ENCODE measurements at places on chromosomes 6 and 20. TPM values are rescaled to one million over a fixed set of nuclear protein-coding genes. Genes with fewer than 3 reads are reported as not detected.

DNA sequence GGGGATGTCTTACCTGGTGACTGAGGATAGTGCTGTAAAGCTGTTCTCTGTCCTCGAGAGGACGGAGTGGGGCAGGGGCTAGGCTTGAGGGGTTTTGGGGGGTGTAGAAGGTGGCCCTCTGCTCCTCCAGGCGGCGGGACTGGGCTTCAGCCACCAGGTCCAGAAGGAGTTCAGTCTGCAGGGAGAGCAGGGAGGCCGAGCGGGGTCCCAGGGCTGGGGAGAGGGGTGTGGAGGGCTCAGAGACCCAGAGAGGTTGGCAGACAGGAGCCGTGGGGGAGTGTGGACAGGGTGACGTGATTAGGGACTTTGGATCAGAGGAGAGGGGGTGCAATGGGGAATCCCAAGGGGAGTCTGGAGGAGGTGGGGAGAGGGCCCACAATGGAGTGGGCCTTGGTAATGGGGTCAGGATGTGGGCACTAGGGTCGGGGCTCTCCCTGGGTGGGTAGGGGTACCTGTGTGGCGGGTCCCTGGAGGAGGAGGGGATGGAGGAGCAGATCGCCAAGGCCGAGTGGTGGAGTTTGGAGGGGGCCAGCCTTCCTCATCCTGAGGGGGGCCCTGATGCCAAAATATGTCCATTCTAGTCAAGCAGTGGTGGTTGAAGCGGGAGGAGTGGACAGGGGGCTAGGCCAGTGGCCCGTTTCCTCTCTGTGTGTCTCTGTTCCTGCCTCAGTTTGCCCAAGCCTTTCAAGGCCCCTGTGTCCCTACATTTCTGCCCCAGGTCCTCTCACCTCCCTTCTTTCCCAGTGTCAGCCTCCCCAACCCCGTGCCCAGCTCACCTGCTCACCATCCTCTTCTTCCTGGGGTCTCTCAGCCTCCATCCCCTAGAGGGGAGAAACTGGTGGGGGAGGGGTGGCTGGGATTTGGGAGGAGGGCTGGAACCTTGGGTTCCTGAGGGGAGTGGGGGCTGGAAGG is 491 bp downstream of the GPSM3 start:
- DNase-seq = no peak

GRCh38 chr20:46232539-46232938 is 75.8 kb downstream of the CDH22 start:
- no peak for DNase-seq

HS3ST5 gene
- not detected for polyA plus RNA-seq

HCRTR2 gene
- polyA plus RNA-seq = not detected

DNA sequence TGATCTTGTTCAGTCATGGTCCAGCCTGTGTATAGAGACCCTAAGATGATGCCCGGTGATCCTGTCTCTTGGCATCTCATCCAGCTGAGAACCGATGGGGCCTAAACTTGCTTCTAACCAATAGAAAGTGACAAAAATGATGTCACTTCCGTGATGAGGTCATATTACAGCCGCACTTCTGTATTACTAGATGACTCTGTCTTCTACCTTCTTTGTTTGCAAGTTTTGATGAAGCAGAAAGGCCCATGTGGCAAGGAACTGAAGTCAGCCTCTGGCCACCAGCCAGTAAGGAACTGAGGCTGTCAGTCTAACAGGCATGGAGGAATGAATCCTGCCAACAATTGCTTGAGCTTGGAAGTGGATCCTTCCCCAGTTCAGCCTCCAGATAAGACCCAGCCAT is 32.8 kb upstream of the HLA-C start:
- DNase-seq = no peak

DNA sequence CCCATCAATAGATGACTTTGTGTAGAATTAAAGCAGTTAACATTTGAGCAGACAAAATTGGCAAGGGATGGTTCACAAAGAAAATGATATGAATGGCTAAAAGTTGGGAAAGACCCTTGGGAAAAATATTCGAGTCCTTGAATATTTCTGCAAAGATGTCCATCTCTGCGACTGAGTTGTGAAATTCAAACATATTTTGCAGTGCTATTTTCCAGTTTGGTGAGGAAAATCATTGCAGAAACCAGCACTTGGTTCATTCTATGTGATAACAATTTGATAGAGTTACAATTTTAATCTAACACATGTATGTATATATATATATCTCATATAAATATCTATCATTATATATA is 6.1 kb upstream of the PRELID3B start:
- DNase-seq = no peak

GRCh38 chr6:113786168-113786567 is 71.0 kb upstream of the MARCKS start:
- no peak for DNase-seq

IL17A gene
- 0.39 TPM for polyA plus RNA-seq

C20orf141 gene
- polyA plus RNA-seq = not detected

GRCh38 chr6:161954077-161954476 is 680.2 kb upstream of the AGPAT4 start:
- no peak for DNase-seq

- DNase-seq = no peak
These were observed 39.2 kb upstream of the CST7 start for GRCh38 chr20:24909861-24910260.

GRCh38 chr6:3221578-3221977 is 5.9 kb downstream of the TUBB2B start:
- DNase-seq = no peak

- no peak for DNase-seq
These were observed 47.6 kb downstream of the KIZ start for GRCh38 chr20:21173485-21173884.

HAO1 gene
- not detected for polyA plus RNA-seq

HSPA12B gene
- 7.8 TPM for polyA plus RNA-seq

PGC gene
- 12.6 TPM for polyA plus RNA-seq

TP53TG5 gene
- polyA plus RNA-seq = not detected

DNA sequence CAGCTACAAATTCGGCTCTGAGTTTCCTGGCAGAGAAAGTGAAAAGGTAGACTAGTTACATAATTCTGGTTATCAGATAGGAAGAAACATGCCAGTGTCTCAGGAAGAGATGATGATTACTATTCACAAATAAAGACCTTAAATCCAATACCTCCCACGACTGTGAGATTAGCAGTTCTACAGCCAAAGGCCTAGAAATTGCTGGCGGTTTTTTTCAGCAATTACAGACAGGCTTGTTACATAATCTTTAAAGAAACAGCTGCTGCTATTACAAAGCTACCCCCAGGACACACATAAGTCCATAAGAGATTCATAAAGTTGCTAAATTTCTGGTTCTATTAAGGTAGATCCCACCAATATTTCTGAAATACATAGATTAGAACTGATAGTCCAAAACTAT is 40.2 kb downstream of the PIGU start:
- no peak for DNase-seq

- no peak for DNase-seq
These were observed 147.5 kb upstream of the TCF21 start for GRCh38 chr6:133741375-133741861.

- no peak for DNase-seq
These were observed 136.4 kb downstream of the GPR63 start for GRCh38 chr6:96700915-96701314.

DNA sequence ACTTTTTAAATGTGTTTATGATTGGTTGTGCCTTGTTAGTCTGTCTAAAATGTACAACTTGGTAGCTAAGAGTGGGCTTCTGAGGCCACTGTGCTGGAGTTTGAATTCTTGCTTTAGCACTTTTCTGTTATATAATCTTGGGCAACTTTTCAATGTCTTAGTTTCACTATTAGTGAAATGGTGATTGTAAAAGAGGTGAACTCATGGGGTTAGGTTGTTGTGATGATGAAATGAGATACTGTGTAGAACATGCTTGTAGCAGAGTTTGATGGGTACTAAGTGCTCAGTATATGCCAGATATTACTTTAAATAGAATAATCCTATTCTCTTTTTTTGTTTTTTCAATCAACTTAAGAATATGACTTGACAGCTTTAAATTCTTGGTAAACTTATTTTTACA is 624.7 kb downstream of the CD109 start:
- DNase-seq = no peak

LY6G6C gene
- 0.07 TPM for polyA plus RNA-seq

DNA sequence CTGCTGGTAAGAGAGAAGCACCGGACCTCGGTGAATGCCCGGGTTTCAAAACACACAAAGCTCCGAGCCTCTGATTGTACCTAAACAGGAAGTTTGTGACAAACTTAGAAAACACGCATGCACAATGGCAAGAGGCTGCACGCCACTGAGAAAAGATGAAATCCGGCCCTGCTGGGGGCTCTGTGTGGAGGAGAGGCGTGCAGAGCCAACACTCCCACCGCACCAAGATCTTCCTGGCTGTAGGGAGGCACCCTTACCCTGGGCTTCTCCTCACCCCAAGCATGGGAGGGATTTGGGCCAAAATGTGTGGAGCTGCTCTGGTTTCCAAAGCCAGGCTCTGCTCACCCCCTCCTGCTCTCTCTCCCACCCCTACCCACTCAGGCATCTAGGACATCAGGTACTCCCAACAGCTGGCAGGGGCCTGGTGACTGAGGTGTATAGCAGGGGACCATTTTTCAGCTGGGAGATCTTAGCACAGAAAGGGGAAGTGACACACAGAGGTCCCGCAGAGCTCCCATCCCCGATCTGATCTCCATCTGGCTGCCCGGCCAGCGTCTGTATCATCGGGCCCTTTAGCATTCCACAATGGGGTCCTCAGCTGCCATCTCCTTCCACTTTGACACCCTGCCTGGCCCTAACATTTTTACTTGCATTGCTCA is 84.2 kb downstream of the TRERF1 start:
- no peak for DNase-seq

DNA sequence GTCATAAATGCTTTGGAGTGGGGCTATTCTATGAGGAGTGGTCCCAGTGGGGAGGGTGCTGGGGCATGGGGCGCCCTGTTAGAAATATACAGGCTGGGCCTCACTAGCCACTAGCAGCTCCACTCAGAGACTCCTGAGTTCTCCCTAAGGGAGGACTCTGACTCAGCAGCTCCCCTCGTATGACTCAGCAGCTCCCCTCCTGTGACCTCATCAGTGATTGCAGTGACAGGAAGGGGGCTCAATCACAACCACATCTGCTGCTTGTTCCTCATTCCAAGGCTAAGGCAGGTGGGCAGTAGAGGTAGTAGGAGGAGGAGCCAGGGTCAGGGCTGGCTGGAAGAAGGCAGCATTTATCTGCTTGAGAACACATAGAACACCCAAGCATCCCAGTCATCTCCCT is 73.7 kb downstream of the PRND start:
- no peak for DNase-seq

Data from sigmoid colon (tissue), 7 donors.